ENCODE measurements at places on chromosomes 6 and 20. TPM values are rescaled to one million over a fixed set of nuclear protein-coding genes. Genes with fewer than 3 reads are reported as not detected.

- DNase-seq = no peak
Measured at GRCh38 chr6:45480752-45481415, 103.2 kb upstream of the SUPT3H start.

- no peak for DNase-seq
Measured at GRCh38 chr6:4178737-4179333, 43.5 kb upstream of the ECI2 start.

DNA sequence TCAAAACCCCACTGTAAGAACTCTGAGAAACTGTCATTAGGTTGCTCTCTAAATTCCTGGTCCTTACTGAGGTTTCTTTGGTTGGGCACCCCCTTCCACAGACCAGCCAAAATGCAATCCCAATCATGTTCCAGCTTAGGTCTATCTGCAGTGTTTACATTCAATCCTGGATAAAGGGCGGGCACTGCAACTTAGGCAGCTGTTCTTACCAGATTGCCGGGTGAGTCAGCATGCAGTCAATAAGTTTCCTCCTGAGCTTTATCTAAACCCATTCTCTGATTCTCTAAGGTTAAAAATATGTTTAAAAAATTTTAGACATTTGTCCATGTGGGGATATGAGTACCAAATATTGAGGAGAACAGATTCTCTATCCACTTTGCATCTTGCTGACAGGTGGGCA, 197.8 kb downstream of the HAO1 start:
- DNase-seq = no peak

DCDC2 gene
- 1.4 TPM for total RNA-seq

- DNase-seq = no peak
Measured at GRCh38 chr20:51210084-51210483, 187.2 kb upstream of the KCNG1 start.

DNA sequence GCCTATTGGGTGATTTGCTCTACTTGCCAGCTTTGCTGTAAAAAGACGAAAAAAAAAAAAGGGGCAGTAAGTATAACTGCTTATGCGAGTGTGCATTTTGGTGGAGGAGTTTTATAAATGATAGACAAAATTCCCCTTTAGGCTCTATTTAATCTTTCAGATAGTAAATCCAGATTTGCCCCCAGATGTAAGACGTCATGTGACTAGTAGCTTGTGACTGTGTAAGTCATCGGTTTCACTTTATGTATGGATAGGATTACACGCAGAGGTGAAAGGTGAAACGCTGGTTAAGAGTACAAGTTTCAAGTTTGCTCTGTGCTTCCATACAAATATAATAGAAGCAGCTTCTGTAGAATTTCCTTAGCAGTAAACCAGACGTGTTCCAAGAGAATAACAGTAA, 7.9 kb downstream of the RAB32 start:
- no peak for DNase-seq

DNA sequence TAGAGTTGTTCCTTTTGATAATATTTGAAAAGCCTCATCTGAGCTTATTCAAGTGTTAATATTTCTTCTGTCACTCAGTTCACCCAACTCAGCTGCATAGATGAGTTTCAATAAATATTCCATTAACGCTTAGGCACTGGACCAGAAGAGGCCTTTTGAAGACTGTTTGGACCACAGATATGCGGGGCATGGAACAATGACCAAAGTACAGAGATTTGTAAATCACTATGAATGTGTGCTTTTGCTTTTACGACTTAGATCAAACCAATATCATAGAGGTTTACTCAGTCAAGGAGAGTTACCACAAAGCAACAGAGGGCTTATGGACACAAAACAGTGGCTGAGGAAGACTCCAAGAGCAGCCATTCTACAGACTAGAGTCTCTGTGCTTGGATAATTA, 99.9 kb downstream of the RTN4IP1 start:
- no peak for DNase-seq

GRCh38 chr20:32191873-32192272, 15.7 kb downstream of the PLAGL2 start:
- no peak for DNase-seq

- no peak for DNase-seq
Measured at GRCh38 chr6:111846492-111847409, 26.5 kb downstream of the FYN start.

RIPOR3 gene
- 20.1 TPM for total RNA-seq

NUP43 gene
- 9.3 TPM for total RNA-seq

GRCh38 chr6:170283212-170284081, 7.4 kb downstream of the DLL1 start:
- DNase-seq = no peak

- no peak for DNase-seq
Measured at GRCh38 chr20:61267241-61267640, 15.2 kb downstream of the CDH4 start.

GRCh38 chr20:22572023-22572422, 12.3 kb downstream of the FOXA2 start:
- DNase-seq = no peak

- peak; percentile 57 for DNase-seq
Measured at GRCh38 chr20:50193199-50193835, 2.7 kb downstream of the CEBPB start.

- peak; percentile 84 for DNase-seq
Measured at GRCh38 chr6:157316871-157317814, 6.2 kb downstream of the TMEM242 start.

ABCC10 gene
- 11.9 TPM for total RNA-seq

DNA sequence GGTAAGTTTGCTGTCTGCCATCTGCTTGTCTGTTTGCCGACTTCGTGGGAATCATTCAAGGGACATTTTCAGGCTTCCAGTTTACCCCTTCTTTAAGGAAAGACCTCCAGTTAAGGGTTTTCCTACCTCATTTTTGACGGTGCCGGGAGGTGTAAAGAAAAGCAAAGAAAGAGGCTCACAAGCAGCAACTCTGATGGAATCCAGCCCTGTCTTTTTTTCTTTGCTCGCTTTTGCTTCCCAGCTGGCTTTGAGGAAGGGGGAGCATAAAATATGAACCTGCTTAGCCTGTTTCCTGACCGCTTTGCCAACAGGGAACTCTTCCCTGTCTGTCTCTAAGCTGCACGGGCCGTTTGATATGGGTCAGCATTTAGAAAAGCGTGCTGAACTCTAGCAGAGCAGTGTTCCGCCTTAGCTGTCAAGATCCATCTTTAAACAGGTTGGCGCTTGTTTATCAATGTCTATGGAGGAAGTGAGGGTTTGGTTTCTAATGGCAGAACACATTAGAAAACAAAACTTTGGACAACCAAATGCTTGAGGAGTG, 13.8 kb downstream of the SYTL3 start:
- no peak for DNase-seq

DNA sequence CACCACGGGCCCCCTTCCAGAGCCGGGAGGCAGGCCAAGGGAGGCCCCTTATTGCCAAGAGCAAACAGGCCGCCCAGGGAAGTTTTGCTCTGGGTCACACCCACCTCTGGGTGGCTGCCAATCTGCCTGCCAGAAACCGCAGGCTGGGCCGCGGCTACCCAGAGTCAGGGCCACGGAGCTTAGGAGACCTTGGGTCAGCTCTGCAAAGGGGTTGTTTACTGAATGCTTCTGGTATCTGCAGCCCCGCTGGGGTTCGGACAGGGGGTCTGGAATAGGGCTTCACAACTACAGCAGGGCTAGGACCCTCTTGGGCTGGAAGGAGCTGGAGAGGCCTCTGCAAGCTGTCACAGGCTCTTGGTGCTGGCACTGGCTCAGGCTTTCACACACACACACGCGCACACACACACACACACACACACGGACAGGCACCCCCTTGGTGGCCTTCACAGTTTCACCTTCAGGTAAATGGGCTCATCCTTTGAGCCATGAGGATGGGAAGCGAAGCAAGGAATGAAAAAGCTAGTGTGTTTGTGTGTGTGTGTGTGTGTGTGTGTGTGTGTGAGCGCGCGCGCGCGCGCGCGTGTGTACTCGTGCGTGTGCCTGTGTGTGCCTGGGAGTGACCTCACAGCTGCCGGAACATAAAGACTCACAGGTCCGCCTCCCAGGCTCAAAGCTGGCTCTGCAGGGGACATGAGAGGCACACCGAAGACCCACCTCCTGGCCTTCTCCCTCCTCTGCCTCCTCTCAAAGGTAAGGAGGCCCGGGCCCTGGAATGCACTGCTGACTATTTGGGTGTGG, at the start of gene CCN5:
CCN5 (plus strand) TSS at position 669 of the 798 bp plus-strand sequence; CDS start at position 691, 22 bp downstream.
- DNase-seq = peak; percentile 78

RAD21L1 gene
- total RNA-seq = not detected

DNA sequence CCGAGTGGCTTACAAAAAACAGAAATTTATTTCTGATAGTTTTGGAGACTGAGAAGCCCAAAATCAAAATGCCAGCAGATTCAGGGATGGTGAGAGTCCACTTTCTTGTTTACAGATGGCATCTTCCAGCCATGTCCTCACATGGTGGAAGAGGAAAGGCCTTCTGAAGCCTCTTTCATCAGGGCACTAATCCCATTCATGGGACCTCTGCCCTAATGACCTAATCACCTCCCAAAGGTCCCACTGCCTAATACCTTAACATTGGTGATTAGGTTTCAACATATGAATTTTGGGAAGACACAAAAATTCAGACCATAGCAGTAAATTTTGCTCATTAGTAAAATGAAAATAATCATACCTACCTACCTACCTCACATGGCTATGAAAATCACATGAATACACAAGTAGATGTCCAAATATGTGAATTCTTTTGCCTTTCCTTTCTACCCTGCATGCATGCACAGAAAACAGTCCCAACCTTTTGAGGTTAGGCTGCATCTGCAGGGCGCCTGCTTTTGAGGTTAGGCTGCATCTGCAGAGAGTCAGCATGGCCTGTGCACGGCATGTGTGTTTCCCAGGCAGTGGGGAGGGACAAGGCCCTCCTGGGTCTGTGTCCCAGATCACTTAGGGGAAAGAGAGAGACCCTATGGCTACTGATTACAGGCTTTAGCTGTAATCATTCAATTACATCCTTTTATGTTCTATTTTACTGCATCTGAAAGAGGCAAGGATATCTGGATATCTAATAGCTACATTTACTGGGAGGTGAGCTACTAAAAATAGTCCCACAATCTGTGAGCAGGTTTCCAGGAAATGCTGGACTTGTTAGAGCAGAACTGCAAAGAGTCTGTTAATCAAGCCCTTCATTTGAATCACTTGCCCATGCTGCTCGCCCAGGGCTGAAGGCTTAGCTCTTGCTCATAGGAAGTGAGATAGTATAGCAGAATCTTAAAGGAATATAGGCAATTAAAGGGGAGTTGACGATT, 497.7 kb upstream of the MARCKS start:
- DNase-seq = no peak

DNA sequence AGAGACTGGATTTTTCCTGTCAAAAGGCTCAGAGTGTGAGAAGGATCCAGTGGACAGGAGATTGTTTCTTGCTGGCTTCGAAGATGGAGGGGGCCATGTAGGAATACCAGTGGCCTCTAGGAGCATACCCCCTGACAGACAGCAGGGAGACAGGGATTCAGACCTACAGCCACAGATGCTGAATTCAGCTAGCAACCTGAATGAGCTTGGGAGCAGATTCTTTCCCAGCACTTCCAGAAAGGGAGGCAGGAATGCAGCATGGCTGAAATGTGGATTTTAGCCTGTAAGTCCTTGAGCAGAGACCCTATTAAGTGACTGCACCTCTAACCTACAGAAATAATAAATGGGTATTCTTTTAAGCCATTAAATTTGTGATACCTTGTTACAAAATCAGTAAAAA, 44.6 kb downstream of the STXBP5 start:
- DNase-seq = no peak

GRCh38 chr6:126388104-126388598, 48.2 kb downstream of the CENPW start:
- no peak for DNase-seq

FGD2 gene
- 10.3 TPM for total RNA-seq

- no peak for DNase-seq
Measured at GRCh38 chr6:121876721-121877120, 441.3 kb downstream of the GJA1 start.

HAO1 gene
- total RNA-seq = 224 TPM

GRCh38 chr6:21886542-21887151, 293.1 kb downstream of the SOX4 start:
- DNase-seq = no peak

DNA sequence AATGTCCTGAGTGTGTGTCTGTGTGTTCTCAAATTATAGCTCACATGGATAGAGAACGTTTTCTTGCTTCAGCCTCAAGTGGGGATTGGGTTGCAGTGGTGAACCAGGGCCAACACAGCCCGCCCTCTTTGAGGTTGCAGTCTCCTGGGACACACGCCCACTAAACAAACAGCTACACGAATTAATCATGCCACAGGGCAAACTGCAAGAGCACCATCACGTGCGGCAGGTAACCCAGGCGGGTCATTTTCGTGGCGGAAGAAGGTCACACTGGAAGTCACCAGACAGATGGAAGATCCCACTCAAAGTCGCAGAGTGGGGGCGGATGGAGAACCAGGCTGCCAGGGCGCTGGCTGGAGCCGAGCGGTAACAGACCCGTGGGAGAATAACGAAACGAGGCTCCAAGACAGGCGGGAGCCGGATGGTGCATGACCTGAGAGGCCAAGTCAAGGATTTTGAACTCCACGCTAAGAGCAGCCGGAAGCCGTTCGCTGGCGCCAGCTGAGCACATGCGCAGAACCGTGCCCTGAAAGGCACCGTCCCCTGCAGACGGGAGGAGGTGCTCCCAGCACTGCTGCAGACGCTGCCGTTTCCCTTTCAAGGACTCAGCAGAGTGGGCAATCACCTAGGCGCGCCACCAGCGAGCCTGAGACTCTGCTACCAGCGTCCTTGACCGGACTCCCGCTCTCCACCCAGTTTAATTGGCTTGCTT, 10.7 kb downstream of the DLL1 start:
- DNase-seq = peak; percentile 72

- DNase-seq = no peak
Measured at GRCh38 chr6:12136905-12137304, 124.8 kb downstream of the HIVEP1 start.

GRCh38 chr6:8110117-8110721, 7.9 kb upstream of the EEF1E1 start:
- DNase-seq = no peak

- no peak for DNase-seq
Measured at GRCh38 chr20:38321959-38322598, 18.1 kb downstream of the BPI start.

LY86 gene
- total RNA-seq = 0.63 TPM

DNA sequence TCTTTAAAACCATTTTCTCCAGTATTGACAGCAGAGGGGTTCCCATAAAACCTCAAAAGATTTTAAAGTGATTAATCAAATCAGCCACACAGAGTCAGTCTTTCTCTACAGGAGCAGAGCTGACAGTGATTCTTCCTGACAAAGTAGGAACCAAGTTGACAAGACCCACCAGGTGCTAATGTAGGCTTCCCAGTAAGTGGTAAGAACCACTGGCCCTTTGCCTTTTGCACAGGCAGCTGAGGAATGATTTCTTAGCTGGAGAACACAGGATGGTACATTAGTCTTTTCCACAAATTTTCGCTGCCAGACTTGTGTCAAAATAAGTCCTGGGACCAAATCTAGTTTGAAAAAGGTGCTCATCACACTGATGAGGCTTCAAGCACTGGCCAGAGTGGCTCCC, 95.8 kb downstream of the ARMC2 start:
- no peak for DNase-seq

GRCh38 chr20:44963325-44964215, 2.7 kb upstream of the STK4 start:
- no peak for DNase-seq

GRCh38 chr20:2228926-2229325, 66.9 kb upstream of the TGM3 start:
- DNase-seq = no peak
